ENCODE measurements at places on chromosomes 13 and 19.

- no peak for DNase-seq
Observed at GRCh38 chr19:16001481-16002312, 52.9 kb downstream of the OR10H4 start.

DNA sequence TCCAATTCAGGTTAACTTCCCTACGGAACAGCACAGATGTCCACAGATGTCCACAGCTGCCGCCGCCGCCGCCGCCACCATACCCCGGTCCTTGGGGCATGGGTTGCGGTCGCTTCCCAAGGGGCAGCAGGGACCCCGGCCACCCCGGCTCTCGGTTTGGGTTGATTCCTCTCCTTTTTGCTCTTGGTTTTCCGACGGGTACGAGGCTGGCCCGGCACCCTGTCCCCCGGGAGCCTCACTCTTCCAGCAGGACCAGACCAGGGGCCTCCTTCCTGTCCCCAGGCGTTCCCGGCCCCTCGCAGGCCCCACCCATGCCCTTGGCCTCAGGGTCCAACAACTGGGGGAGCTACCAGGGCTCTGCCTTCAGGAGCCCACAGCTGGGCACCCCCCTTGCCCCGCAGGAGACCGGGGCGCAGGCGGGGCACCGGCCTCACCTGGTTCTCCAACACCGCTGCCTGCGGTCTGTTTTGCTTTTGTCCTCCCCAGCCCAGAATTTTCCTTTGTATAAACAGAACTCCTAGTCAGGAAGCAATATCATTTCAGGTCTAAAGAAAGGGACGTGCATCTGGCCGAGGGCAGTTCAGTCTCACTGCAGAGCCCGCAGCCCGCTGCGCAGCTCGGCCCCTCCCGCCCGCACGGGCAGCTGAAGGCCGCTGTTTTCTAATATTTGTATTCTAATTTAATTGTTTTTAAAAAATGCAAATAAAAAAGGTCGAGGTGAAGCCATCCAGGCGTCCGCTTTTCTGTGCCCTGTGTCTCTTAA, 27.9 kb downstream of the ZBTB7A start:
- DNase-seq: no peak

- no peak for DNase-seq
Observed at GRCh38 chr13:109400624-109401257, 385.6 kb downstream of the IRS2 start.

- DNase-seq: no peak
Observed at GRCh38 chr13:100302391-100302790, 213.5 kb downstream of the PCCA start.

- DNase-seq: no peak
Observed at GRCh38 chr13:46124531-46124966, 19.7 kb upstream of the CPB2 start.

DNA sequence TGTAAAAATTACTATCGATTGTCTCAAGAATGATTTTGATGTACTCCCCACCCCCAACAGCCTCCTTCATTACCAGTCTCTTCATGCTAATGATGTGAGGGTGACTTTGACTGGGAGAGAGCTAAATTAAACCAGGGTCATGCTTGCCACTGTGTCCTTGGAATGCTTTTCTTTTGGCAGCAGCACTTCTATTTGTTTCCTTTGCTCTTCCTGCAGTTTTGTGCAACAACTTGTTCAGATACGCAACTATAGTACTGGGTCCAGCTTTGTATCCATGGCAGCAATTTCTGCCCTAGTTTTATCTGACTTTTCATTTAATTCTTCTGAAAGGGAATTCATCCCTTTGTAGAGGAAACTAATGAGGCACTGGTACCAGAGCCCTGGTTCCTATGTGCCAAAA, 2792.1 kb downstream of the PCDH9 start:
- DNase-seq: no peak

- DNase-seq: no peak
Observed at GRCh38 chr13:40330950-40331349, 335.5 kb downstream of the FOXO1 start.

- no peak for DNase-seq
Observed at GRCh38 chr13:112977091-112977490, 8.1 kb downstream of the MCF2L start.

GRCh38 chr19:57351867-57352266, 796 bp downstream of the ZNF304 start:
- DNase-seq: no peak

DNA sequence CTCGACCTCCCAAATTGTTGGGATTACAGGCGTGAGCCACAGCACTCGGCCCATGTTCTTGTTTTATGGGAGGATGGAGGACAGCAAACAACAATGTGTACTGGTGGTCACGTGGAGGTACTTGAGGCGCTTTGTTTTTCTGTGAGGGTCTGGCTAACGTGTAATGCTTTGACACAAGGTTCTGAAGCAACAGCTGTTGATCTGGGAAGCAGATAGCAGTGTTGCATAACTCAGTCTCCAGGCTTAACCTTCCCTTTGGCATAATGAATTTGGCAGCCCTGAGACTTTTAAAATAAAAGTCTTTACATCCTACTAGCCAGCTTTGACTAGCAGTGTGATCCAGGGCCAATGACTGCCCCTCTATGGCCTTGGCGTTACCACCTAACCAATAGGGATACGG, 6.9 kb upstream of the ZNF580 start:
- no peak for DNase-seq

DNA sequence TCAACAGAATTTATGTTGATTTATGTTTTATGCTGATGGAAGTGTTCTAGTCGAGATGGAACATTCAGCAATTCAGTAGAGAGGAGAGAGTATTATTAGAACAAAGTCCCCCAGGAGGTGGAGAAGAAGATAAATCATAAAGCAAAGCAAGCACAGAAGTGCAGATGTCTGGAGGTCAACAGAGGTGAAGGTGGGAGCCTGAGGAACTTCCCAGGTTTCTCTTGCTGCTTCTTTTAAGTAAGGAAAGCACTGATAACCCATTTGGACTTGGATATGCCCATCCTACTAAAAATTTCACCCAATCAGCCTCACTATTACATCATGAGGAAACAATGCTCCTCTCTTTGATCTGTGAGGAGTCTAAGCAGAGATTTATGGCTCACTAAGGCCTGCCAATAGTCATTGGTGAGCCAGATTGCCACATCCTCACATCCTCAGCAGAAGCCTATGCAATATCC, 98.8 kb downstream of the EPSTI1 start:
- no peak for DNase-seq

DNA sequence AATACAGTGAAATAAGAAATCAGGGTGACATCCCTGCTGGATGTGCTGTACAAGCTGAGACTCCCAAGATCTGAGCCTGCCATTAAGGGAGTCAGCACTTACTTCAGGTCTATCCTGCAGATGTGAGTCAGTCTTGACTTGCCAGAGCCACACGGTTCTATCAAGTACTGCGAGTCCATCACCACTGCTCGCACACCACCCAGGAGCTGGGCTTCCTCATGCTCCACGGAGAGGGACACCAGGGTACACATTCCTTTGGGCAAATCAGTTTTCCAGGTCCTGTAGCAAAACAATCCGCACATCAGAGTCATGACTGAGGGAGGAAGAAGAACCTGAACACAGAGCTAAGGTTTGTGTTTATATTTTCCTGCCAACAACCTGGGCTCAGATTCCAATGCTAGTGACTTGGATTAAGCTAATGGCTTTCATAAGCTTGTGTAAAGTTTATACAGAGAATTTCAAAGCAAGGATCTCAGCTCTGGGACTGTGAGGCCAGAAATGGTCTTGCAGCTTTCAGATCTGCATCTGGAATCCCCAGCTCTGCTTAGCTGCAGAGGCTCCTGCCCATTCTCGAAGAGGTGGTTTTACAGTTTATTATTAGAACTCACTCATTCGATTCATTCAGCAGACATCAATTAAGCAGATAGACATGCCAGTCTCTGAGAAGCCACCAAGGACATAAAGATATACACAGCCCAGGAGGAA, 90.6 kb downstream of the KL start:
- DNase-seq: no peak

DNA sequence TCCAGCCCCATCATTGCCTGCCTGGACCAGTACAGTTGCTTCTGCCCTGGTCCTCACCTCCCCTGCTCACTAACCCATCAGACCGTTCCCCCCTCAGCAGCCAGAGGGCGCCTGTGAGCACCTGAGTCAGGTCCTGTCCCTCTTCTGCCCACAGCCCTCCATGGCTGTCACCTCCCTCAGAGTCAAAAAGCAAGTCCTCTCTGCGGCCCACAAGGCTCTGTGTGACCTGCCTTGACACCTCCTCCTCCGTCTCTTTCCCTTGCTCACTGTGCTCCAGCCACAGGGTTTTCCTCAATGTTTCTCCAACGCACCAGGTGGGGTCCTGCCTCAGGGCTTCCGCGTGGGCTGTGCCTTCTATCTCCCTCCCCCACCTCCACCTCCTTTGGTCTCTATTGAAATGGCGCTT, 29.4 kb upstream of the PTPRS start:
- no peak for DNase-seq

GRCh38 chr19:13979244-13979615, 26.9 kb downstream of the RFX1 start:
- no peak for DNase-seq

GRCh38 chr13:61410669-61411297, 4.9 kb downstream of the PCDH20 start:
- no peak for DNase-seq

DNA sequence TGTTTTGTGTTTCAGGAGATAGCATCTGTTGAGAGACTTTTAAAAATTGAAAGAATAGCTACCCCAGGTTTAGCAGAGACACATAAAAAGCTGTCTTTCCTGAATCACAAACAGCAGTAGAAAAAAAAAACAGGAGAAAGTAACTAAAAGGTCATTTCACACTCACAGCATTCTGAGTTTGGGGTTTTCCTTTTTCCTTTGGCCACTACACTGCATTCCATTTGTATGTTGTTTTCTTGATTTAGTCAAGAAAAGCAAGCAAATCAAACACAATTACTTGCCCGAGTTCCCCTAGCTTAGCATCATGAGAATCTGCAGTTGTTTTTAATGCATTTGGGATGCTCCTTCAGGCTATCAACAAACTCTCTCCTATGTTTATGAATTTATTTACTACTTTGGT, 161.0 kb downstream of the KCTD12 start:
- DNase-seq: no peak

DNA sequence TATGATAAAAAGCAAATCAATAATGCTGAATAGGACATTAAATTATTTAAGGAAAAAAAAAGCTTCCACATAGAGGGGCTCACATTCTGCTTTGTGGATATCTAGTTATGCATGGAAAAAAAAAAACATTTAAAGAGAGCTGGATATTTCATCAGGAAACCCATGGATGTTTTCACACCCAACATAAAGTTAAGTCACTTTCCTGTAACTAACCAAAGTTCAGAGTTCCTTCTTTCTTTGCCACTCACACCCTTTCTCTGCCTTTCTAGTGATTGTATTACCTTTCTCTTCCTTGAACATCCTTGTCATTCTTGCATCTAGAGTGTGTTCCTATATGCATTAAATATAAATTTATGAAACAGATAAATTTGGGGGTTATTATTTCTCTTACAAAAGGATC, 47.2 kb downstream of the RFXAP start:
- DNase-seq: no peak

DNA sequence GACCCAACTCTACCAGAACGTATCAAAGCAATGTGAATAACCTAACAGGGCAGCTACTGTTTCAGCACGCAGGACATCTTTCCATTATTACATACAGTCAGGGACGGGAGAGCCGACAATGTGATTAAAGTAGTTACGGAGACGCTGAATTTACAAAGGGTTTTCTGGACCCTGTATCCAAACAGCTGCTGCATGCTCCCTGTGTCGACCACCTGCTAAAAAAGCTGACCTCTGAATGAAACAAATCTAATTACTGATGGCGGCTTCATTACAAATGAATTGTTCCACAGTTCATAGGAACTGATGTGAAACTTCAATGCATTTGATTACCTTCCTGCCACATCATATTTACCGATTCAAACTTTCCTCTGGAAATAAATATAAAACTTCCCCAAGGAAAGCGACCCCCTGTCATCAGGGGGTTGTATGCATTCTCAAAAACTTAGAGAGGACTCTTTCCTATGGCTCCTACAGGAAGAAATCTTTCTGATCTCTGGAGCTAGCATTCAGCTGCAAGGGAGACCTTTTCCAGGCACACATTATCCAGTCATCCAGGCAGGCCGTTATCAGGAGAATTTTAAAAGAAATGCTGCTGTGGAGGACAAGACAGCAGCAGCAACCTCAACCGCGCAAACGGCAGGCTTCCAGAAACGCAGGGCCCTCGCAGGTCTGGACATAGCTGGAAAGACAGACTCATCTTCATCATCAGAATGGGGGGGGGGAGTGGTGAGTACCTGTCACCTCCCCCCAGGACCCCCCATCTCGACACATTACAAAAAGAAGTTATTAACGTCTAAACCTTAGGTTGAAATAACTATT, 3.1 kb downstream of the EFNB2 start:
- DNase-seq: no peak

GRCh38 chr13:57925250-57925649, 293.7 kb downstream of the PCDH17 start:
- no peak for DNase-seq

DNA sequence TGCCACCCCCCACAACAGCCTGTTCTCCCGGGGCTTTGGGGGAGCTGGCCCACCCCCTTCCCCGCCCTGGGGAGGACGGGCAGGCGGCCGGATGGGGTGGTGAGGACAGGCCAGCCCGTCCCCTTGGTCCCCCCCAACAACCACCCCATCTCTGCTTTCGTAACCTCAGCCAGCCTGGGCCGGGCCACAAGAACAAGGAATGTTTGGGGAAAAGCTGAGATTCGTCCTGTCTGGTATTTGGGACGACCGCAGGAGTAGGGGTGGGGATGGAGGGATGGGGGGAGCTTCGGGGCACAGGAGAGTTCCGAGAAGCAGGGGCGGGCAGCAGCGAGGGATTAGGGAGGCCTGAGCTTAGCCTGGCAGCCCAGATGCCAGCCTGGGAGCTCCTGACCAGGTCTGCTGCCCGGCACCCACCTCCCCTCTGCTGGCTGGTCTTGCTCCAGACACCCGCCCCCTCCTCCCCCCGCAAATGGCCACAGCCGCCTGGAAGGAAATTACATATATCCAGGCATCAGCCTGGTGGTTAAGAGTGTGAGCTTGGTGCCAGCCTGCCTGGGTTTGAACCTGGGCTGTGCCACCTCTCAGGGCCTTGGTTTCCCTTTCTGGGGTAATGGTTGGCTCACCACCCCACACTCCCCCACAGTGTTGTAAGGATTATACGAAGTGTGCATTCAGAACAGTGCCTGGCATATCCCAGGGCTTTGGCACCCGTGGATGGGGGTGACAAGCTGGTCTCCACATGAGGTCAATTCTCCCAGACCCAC, at the start of gene PODNL1:
PODNL1 (minus strand) TSS at position 117 of the 764 bp plus-strand sequence. CDS start 236 bp downstream, outside the sequence.
- peak; percentile 80 for DNase-seq

DNA sequence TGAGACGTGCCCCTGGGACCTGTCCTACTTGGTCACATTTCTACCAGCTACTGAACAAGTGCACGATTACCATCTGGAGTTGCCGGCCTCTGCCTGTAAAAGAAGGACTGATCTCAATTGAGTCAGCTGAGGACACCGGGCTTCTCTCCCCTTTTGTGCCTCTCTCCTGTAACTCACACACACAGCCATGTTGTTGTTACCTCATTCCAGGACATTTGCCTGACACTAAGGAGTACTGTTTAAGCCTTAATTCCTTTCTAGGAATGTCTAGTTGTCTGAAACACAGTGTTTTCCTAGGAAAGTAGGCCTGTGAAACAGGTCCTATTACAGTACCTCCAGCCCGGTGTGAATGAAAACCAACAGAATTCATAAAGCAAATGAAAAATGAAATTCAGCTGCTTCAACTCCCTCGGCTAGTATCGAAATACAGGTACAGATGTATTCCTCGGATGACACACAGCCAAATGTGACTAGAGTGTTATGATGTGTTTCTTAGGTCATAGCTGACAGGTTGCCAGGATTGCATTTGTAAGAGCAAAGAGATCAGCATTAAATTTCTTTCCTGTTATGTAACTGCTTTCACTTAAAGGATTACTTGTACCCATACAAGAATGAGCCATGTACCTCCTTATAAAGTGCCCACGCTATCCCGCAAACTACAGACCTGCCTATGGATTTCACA, 152.0 kb upstream of the IRS2 start:
- no peak for DNase-seq

Data from tibial artery (tissue), 4 donors.